ENCODE measurements at places on chromosomes 5 and 9. TPM values are rescaled to one million over a fixed set of nuclear protein-coding genes. Genes with fewer than 3 reads are reported as not detected.
A peak's percentile ranks its signal among the peaks of the same experiment; 100 is the strongest.

GRCh38 chr5:76794871-76795270 lies 24.0 kb upstream of the F2RL1 start:
- no peak for DNase-seq

ADAMTS13 gene
- 19.9 TPM for polyA plus RNA-seq

FAM200C gene
- 3.2 TPM for polyA plus RNA-seq

GRCh38 chr9:111870774-111871498 lies 25.7 kb upstream of the UGCG start:
- DNase-seq: no peak

WDR31 gene
- 12.0 TPM for polyA plus RNA-seq

ELOVL7 gene
- polyA plus RNA-seq: 3.1 TPM

DNA sequence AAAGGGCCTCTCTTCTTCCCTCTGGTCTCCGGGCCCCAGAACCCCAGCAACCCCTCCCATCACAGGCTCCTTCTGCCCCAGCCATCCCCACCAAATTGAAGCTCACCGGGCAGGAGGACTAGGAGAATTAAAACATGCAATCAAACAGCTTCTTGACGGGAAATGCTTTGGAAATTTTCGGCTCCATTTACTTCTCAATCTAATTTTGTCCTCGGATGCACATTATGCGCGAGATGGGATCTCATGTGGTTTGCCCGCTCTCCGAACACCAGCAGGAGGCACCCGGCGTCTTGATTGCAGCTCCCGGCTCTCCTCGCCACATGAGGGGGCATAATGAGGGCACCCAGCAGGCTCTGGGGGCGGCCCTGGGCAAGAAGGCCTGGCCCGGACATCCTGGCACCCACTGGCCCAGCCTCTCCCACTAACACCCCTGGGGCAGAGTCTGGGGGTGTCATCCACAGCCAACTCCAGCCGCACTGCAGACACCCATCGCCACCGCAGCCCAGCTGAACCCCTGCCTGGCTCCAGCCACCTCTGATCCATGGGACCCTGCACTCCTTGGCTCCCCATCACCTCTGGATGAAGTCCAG lies 135.5 kb downstream of the PAX5 start:
- no peak for DNase-seq

DNA sequence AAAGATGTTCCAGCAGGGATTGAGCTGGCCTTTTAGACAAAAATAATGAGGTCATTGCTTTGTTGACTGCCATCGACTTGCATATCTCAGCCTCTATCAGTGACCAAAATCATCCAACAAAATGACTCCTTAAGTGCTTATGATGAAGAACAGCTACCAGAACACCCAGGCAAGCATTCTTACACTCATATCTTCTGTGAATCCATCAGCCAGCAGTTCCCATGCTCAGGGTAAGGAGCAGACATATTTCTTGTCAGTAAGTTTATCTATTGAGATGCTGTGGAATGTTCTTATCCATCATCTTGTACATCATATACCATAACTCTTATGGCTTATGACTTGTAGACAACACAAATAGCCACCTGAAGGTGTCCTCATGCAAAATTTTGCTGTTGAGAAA lies 20.2 kb upstream of the SPDL1 start:
- no peak for DNase-seq

GRCh38 chr5:109218818-109219217 lies 191.0 kb downstream of the PJA2 start:
- no peak for DNase-seq

DNA sequence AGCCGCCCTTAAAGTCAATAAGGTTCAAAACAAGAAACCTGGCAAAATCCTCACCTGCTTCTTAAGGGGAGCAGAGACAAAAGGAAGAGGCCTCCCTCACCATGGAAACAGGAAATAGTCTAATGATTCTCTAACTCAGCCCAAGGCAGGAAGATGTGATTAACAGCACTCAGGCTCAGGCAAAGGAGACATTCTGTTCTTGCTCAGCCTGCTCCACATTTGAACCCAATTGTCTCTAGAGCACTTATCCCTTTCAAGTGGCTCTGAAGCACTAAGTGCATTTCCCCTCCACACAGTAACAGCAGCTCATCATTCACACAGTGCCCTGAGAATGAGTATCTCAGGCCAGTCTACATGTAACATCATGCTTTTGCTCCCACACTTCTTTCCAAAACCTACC lies 72.3 kb downstream of the NIPSNAP3B start:
- DNase-seq: no peak

MARCOL gene
- not detected for polyA plus RNA-seq

EIF4E1B gene
- 0.37 TPM for polyA plus RNA-seq

DNA sequence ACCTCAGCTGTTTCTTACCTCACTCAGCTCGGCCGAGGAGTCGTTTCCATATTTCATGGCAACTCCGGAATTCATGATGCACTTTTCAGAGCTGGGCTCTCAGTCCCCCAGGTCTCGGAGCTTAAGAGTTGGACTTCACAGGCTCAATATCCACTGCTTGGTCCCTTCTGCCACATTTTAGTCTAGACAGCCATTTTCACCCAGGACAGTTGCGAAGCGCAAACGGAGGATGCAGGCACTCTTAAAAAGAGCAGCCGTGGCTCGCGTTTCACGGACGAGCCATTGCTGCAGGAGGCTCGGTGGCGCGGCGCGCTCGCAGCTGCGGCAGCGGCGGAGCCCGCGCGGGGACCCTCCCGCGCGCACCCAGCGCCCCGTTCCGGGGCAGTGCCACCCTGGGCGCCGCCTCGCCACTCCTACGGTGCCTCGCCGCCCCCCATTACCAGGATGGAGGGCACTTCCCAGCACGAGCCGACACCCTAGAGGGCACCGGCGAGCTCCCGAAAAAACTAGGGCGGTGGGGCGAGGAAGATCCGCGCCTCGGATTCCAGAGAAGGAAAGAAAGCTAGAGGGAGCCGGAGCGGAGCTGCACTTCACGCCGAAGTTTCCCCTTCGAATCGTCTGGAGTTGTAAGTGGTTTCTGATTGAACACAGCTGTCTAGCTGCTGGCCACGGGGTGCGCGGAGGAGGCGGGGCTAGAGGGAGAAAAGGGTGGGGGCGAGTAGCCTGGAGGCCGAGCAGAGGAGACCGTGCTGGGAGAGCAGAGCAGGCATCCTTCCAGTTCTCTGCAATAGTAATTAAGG lies 140.3 kb downstream of the TSSK1B start:
- DNase-seq: peak; percentile 94

- no peak for DNase-seq
Observed at GRCh38 chr5:35618781-35619180, 1.1 kb downstream of the SPEF2 start.

DNA sequence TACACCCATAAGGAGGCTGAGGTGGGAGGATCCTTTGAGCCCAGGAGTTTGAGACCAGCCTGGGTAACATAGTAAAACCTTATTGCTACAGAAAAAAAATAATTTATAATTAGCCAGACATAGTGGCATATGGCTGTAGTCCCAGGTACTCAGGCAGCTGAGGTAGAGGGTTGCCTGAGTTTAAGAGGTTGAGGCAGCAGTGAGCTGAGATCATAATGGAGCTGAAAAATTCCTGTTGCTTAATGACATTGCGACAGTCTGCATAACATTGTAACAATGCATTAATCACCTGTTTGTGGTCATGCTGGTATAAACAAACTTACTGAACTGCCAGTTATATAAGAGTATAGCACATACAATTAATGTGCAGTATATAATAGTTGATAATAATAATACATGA lies 214.2 kb downstream of the TRIM32 start:
- no peak for DNase-seq

DNA sequence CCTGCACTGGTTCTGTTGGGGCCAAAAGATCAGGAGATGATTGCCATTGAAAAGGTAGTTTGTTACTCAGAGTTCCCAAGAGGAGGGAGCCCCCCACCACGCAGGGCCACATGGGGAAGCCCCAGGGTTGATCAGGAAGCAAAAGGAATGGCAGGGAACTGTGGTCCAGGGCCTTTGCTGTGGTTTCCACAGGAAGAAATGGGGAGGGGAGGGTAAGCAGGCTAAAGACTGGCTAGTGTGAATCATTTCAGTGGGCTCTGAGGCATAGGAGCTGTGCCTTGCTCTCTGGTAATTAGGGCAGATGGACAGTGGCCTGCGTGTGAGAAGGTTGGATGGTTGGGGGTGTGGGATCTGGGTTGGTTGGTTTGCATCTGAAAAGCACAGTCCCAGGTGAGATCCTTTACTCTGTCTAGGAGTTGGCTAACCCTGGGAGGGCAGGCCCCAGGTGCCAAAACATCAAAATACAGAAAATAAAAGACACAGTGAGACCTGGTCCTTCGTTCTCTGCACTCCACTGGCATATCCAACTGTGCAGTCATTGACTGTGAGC lies 66.1 kb downstream of the PTPDC1 start:
- DNase-seq: no peak

GRCh38 chr5:112356178-112356956 lies 62.7 kb downstream of the EPB41L4A start:
- DNase-seq: no peak

DNA sequence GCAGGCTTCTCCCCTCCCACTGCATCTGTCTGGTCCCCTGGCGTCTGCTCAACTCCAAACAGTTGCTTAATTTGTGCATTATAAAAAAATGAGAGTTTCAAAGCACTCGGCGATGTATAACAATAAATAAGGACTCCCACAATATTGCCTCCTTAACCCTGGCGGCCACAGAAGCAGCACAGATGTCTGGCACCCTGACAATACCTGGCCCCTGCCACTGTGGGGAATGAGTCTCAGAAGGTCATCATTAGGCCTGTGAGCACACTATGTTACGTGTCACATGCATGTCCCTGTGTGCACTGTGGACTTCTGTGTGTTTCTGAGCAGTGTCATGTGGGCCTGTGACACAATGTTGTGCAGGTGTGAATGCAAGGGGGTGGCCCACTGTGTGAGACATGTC lies 236.5 kb downstream of the PBX3 start:
- no peak for DNase-seq

IL17B gene
- 1.5 TPM for polyA plus RNA-seq

CCNH gene
- polyA plus RNA-seq: 62.3 TPM

DNA sequence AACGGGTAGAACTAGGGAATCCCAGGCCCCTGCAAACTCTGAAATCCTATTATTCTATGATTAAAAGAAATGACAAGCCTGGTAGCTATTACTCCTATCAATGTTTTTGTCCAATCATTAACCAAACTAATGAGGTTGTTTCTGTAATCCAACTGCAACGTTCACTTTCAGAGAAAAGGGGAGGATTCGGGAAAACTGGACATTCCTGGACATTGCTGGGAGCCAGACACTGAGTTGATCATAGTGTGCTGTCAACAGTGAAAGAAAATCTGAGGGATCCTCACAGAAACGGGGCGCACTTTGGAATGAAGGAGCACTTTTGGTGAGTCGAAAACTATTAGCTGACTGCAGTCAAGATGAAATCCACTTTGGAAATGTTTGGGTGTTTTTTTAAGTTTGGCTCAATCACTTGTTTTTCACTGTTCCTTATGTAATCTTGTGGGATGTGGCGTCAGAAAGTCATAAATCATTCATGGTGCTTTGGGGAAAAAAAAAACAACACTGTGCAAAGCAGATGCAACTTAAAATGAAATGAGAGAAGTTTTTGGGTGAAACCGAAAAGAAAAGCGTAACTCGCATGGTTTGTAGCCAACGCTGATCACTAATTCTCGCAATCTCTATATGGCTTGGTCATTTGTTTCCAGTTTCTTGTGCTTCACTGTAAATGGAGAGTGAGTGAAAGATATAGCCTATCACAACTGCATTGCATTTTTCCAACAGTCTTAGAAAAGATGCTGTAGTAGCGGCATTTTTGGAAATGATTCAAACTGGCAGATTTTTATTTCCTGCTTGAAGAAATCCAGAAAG lies 51.2 kb upstream of the ADRA1B start:
- no peak for DNase-seq

DNA sequence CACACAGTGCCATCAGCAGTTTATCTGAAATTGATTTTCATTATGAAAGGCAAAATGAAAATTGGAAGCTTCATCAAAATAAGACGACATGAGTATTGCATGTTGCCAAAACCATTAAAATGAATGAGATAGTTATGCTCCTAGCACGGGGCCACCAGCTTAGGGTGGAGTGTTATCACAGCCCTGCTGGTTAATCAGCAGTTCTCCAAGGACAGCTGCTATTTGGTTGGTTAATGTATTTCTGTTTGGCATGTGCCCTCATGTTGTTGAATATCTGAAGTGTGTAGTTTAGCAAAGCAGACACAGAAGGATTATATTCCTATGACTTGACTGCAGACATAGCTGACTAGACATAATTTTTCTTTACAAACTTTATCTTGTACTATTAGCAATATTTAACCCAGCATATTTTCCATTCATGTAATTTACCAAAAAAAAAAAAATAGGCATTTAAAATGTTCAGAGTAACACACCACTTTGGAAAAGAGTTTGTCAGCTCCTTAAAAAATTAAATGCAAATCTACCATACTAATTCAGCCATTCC lies 98.6 kb upstream of the PIK3R1 start:
- no peak for DNase-seq

Measured in adrenal gland (tissue), 19 donors.